Stimulated activated CD4-positive, alpha-beta T cell treated with anti-CD3 and anti-CD28 coated beads, Interleukin-2, amount 100 ng/mL, for 48 hours (primary cell): ENCODE measurements at places on chromosomes 2 and 18.

DNA sequence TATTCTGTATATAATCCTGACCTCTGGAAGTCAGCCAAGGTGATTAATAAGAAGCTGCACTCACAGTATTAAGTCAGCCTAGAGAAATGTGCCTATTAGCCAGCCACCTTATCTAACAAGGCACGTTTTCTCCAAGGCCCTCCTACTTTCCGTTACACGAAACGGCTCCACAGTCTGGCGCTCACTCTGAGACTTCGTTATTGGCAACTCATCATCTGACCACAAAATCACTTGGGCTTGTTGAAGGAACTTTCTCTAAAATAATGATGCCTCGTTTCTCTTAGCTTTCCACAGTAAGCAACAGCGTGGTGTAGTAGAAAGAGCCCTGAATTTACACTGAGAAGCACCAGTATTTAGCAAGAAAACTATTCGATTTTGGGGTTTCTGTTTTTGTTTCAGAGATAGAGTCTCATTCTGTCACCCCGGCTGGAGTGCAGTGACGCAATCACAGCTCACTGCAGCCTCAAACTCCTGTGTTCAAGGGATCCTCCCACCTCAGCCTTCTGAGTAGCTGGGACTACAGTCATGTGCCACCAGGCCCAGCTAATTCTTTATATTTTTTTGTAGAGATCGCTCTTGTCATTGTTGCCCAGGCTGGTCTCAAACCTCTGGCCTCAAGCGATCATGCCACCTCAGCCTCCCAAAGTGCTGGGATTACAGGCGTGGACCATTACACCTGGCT, 53.6 kb upstream of the SLC14A1 start:
- DNase-seq: no peak

DNA sequence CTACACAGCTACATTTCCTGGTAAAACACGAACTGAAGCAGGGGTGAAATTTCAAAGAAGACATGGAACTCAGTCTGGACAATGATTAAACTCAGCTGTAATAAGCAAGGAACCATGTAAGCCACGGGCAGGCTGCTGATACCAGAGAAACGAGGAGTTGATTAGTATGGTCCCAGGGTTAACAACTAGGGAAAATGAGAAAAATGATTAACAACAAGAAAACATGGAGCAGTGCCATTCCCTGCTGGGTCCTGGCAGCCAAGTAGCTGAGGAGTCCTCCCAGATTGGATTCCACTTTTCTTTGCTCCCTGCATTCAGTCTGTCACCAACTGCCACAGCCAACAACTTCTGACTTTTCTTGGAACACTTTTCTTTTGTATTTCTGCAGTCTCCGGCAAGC, 517.0 kb upstream of the KLHL29 start:
- DNase-seq: no peak

GRCh38 chr18:48127606-48128005, 197.1 kb upstream of the SMAD2 start:
- DNase-seq: no peak

- DNase-seq: no peak
These were observed 26.5 kb downstream of the CRACDL start for GRCh38 chr2:98909317-98910211.

- no peak for DNase-seq
These were observed 61.8 kb downstream of the NEDD4L start for GRCh38 chr18:58105888-58106260.

DNA sequence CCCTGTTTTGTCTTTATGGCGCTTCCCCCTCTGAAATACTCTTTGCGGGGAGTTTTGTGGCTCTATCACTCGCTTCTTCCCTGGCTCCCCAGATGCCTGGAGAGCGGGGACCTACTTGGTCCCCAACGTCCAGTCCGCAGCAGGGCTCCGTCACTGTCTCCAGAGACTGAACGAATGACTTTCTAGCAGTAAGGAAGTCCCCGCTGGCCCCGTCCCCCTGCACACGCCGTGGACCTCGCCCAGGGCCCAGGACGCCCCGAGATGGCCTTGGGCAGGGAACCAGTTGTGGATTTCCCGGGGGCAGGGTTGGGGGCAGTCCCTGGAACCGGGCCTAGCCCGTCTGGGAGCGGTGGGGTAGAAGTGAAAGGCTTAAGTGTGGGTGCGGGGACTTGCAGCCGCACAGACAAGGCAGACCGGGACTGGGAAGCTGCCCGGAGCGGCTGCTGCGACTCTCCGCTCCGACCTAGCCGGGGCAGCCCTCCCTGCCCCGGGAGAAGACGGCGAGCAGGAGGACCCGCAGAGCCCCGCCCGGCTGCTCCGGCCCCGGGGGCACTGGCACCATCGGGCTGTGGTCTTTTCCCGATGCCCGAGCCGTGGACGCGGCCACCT, 821 bp upstream of the EPHA4 start:
- peak; percentile 21 for DNase-seq

DNA sequence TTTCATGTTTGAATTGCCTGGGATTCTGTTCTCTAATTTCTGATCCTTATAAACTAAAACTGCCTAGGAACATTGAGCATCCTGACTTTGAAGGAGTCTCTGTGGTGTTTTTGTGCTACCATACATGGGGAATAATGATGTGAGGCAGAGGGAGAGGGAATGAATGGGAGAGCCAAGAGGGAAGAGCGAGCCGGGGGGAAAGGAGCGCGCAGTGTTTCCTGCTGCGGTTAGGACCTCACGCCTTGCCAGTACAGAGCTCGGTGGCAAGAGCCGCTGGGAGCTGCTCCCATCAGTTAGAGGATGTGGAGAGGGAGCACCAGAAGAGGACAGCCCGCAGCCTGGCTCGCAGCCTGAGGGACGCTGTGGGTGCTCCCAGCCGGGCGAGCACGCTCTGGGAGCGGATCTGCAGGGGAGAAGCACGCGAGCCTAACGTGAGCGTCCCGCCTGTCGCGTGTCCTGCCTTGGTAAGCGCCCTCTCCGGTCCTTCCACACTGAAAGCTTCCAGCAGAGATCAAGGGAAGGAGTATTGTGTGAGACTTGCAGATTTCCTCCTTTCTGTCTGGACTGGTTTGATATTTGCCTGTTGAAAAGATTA, 114.7 kb downstream of the FAM210A start:
- DNase-seq: no peak

DNA sequence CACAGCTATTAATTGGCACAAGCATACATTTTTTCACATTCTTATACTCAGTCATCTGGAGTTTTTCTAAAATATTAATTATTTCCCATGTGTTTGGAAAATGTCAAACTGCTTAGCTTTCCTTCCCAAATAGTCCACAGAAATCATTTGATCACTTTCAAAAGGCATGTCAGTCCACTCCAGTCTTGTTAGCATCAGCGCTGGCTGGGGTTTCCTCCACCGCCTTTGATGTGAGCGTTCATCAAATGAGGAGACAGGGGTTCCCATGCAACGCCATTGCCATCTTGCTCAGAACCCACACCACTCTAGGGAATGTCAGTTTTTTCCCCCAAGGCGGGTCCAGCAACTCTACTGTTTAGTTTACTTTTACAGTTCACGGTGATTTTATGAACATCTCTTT, 13.1 kb upstream of the RAX start:
- no peak for DNase-seq

DNA sequence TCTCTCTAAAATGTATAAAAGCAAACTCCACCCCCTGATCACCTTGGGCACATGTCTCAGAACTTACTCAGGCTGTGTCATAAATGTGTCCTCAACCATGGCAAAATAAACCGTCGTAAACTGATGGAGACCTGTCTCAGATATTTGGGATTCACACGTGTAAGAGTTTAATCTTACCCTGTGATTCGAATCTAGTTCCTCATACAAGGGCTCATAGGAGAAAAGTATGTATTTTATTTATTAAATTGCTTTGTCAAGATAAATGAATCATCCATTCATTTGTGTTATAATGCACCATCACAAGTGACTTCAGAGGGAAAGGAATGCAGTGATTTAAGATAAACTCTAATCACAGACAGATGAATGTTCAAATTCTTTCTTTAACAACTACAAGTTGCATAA, 712.5 kb upstream of the LRATD1 start:
- DNase-seq: no peak

DNA sequence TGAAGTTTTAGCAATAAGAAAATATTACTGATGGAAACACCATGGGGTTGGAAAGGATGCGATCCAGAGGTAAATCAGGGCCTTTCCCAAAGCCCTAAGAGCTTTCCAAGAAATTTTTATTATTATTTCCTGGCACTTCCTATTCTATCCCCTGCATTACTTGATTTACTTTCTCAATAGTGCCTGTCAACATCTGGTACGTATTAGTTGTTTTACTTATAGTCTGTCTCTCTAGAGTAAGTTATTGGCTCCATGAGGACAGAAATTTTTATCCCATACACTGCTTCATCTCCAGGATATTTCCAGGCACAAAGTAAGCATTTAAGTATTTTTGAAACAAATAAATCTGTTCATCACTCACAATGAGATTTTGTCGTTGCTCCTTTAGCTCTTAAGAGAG, 18.1 kb downstream of the PPP4R1 start:
- no peak for DNase-seq

GRCh38 chr2:232549655-232550353, 553 bp downstream of the TIGD1 start:
- DNase-seq: no peak

- no peak for DNase-seq
These were observed 104.3 kb downstream of the KYNU start for GRCh38 chr2:142981756-142982155.

- no peak for DNase-seq
These were observed 963 bp downstream of the THADA start for GRCh38 chr2:43594875-43595274.

DNA sequence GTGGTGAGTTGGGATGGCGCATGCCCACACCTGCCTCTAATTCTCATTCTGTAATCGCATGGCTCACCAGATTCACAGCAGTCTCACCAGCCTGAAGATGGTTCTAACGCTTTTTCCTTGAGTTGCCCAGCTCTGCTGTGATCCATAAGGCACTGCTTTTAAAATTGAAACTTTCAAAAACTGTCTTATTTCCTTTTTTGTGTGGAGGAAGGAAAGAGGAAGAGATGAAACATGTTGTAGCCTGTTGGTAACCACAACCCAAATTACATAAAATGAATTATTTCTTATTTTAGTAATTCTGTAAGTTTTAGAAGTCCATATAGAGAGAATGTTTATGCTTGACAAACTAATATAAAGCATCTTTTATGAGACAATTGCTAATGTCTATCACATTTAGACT, 165.4 kb downstream of the RBM43 start:
- no peak for DNase-seq

- no peak for DNase-seq
These were observed 236.1 kb downstream of the CDH20 start for GRCh38 chr18:61569176-61569892.

- DNase-seq: peak; percentile 43
These were observed 10.9 kb upstream of the CDH20 start for GRCh38 chr18:61322265-61322873.

DNA sequence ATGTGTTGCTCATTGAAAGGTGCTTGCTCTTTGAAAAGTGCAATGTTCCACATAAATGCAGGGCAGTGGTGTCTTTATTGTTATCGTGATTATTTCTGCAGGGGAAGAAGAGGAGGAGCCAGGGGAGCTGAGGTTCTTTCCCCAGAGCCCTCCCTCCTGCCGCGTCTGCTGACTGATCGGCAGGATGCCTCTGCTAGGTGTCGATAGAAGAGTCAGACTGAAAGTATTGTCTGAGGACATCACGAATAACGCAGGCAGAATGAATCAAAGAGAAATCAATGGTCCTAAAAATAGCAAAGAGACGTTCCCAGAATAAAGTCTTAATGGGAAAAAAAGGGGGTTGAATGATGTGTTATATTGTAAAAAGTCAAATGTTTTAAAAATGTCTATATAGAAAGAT, 47.4 kb upstream of the SIX3 start:
- DNase-seq: no peak

DNA sequence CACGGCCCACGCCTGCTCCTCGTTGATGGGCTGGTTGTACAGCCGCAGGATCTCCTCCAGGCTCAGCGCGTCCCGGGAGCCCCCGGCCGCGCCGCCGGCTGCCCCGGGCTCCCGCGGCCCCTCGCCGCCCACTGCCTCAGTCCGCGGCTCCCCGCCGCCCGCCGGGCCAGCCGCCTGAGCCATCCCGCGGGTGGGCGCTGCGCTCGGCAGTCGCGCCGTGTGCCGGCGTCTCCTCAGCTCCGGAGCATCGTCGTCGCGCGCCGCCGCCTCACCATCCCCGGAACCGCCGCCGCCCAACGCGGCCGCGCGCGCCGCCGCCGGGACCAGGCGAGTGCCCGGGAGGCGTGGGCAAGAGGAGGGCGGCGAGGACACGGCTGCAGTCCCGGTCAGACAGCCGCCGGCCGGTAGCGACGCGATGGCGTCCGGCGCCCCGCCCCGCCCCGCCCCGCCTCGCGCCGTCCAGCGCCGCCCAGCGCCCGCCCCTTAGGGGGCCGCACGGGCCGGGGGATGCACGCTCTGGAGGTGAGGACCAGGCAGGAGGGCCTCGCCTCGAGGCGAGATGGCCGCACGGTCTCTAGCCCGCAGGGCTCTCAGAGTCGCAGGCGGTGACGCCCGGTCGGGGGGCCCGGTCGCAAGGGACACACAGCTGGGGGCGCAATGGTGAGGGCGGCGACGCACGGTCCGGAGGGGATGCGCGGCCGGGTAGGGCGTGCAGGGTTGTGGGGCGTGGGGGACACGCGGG, at the start of gene SPIRE1:
TSS of gene SPIRE1 (minus strand) at position 424 of the 742 bp plus-strand sequence. CDS start at position 183, 241 bp downstream.
- peak; percentile 23 for DNase-seq

DNA sequence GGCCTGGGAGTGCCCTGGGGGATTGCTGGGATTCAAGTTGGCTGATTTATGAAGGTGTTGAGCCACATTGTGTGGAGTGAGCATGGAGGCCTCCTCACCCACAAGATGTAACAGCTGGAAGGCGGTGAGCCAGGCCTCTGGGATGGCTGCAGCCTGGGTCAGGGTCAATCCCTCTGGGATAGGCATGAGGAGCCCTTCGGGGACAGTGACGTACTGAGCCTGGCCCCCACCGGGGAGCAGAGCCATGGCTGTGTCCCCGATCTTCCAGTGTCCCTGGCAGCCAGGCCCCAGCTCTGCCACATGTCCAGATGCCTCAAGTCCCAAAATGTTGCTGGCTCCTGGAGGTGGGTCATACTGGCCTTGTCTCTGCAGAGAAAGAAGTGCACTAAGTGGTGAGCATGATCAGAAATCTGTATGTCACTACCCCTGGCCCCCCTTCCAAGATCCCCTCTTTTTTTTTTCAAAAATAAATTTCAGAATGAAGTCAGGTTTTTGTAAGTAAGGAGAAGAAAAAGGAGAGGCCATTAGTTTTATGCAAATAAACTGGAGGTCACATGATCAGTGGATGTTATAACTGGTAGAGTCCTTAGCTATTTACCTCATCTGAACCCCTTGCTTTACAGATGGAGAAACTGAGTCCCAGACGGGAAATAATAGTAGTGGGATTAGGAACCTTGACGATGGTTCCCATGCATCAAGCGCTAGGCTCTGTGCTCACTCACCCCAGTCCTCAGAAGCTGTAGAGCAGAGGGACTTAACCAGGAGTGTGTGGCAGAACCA, 1.7 kb downstream of the TP53I3 start:
- DNase-seq: no peak

- no peak for DNase-seq
These were observed 42.3 kb downstream of the SLC38A11 start for GRCh38 chr2:164913011-164913410.
